Stimulated activated CD8-positive, alpha-beta memory T cell treated with anti-CD3 and anti-CD28 coated beads, Interleukin-12 subunit alpha, Interleukin-12 subunit beta, amount 100 ng/mL, for 4 hours (primary cell): ENCODE measurements at places on chromosomes 2 and 18.

DNA sequence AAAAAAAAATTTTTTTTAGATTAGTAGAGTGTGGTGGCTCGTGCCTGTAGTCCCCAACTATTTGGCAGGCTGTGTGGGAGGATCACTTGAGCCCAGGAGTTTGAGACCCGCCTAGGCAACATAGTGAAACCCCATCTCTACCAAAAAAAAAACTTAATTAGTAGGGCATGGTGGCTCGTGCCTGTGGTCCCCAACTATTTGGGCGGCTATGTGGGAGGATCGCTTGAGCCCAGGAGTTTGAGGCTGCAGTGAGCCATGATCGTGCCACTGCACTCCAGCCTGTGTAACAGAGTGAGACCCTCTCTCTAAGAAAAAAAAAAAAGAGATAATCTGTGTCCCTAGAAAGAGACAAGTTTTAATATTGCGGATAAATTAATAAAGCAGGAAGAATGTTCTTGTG, 8.8 kb downstream of the GPR55 start:
- no peak for DNase-seq

GRCh38 chr18:66674286-66674685, 70.4 kb upstream of the CDH19 start:
- DNase-seq, result no peak

- DNase-seq, result no peak
Observed at GRCh38 chr2:197191177-197191939, 119.2 kb downstream of the ANKRD44 start.

DNA sequence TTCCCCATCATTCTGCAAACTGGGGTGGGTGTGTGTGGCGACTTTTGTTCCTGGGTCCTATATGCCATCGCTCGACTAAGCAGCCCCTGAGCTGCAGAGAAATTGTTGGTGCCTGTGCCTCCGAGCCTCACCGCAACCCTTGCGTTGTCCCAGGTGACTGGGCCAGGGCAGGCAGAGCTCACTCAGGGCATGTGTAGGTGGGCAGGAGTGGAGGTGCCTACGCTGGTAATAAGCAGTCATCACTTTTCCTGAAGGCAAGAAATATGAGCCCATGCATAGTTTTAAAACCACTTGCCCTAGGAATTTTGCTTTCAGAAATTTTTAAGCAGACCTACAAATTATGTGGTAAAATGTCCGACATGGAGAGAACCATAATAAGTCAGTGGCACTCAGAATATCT, 197.8 kb downstream of the SMAD7 start:
- no peak for DNase-seq

DNA sequence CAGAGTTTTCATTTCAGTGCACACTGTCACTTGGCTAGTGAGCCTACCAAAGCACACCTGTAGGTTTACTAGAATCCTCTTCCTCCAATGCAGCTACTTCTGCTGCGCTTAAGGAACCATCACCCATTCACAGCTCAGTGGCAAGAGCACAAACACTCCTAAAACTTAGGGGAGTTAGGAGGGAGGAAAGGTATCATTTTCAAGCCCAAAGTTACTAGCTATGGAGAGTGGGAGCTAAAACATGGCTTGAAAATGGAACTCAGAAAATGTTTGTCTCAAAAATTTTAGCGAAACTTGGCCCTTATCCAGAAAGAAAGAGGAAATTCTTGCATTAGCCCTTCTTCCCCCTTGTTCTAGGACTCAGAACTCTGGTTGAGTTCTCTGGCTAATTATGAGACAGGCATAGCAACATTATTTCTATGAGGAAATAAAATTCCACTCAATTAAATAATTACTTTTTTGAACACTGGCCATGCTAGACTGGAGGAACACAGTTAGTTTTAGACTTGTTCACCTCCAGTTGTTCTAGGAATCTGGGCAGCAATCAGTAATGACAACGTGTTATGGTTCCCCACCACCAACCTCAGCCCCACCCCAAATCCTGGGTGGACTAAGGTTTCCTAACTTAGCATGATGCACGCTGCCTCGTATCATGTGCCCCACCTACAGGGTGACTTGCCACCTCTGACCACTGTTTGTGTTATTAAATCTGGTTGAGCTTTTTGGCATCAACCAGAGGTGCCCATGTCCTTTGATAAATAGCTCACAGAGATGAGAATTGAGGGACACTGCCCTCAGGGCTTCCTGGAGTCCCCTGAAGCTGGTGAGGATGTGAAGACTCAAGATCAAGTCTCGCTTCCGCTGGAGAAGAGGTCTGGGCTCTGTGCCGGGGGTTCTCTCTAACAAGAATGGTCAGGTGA, 32.8 kb downstream of the LPIN2 start:
- DNase-seq, result no peak

DNA sequence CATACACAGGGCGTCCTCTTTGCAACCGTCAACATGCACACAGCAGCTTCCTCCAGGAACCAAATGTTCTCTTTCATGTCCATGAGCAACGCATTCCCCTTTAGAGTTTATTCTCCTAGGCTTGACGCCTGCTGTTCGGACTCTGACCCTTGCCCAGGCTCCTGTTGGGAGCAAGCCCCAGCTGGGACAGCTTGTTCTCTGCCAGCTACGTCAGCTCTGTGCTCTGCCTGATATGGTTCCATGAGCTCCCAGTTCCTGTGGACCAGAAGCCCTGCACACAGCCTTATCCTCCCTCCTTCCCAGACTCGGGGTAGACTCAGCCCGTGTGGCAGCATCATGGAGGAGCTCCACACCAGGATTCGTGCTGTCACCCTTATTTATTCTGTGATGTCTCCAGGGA, 253.1 kb upstream of the PXDN start:
- no peak for DNase-seq

GRCh38 chr2:148954536-148954935, 79.5 kb downstream of the KIF5C start:
- DNase-seq, result no peak

- DNase-seq, result no peak
Observed at GRCh38 chr2:7900593-7900992, 781.3 kb upstream of the ID2 start.

DNA sequence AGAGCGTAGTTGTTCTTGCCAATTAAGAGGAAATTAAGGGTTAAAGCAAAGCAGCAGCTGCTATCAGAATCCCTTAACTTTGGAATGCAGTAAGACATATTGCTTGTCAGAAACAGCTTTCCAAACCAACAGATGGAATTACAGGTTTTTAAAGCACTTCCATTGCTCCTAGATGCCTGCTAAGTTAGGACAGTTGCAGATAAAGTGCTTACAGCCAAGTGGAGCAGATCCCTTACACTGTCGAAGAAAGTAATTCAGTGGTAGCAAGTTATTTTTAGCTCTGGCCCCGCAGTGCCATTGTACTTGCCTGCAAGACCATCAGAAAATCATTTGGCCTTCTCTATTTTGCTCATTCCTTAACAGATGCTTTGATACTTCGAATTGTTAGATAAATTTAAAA, 5.4 kb downstream of the PDK1 start:
- no peak for DNase-seq

GRCh38 chr2:86107031-86107430, 996 bp downstream of the PTCD3 start:
- DNase-seq, result no peak

DNA sequence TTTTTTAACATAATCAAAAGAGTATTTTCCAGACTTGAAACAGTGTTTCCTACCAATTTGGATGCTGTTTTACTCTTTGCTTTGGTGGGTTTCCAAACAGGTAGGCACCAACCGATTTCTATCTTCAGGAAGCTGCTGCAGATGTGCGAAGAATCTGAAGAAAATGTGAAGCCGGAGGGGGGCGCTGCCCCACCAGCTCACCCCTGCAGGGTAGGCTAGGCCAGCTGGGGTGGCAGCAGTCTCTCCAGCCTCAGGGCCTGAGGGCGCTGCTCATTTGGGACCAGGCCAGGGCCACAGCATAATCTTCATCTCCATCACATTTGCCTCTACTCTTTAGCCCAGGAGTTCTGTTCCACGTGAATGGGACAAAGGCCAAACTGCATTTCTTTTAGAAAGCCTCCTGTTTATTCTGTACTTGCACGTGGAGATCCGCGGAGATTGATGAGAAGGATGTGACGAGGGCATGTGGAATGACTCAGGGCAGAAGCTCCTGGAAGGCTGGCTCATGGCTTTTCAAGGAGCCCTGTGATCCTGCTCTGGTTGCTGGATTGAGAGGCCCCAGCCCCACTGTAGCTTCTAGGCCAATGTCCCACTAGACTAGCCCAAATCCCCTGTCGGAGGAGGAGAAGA, 84.2 kb upstream of the FAM136A start:
- no peak for DNase-seq

DNA sequence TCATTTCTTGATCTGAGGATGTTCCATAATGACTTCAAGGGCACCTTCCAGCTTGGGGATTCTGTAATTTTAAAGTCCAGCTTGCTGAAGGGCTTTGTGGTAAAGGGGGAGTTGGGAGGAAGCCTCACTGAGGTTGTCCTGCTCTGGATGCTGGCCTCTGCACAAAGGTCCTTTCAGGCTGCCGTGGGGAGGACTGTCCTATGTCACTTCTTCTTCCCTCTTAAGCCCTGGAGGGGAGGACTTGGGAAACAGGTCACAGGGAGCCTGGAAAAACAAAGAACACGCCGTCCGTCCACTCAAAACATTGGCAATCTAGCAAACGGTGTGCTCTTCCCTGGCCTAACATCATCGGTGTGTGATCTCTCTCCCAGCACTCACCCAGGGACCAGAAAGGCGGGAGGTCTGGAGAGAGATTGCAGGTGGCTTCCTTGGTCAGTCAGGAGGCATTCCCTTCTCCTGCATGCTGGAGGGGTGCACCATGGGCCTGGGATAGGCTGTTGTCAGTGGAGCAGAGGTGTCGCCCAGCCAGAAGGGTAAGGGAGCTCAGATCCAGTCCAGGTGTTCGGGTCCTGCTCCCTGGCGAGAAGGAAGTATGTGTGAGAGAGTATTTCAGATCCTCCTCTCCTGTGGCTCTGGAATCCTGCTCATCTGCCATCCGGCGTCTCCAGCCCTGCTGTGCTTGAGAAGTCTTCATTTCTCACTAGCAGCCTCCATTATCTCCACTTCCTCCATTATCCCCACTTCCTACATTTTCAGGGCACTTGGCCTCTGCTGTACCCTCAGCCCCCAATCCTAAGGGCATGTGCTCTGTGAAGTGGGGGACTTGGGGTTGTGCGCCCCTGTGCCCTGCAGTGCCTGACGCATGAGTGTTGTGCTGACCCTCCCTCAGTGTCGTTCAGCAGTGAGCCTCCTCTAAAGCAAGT, 20.1 kb downstream of the ASAP2 start:
- DNase-seq, result no peak

DNA sequence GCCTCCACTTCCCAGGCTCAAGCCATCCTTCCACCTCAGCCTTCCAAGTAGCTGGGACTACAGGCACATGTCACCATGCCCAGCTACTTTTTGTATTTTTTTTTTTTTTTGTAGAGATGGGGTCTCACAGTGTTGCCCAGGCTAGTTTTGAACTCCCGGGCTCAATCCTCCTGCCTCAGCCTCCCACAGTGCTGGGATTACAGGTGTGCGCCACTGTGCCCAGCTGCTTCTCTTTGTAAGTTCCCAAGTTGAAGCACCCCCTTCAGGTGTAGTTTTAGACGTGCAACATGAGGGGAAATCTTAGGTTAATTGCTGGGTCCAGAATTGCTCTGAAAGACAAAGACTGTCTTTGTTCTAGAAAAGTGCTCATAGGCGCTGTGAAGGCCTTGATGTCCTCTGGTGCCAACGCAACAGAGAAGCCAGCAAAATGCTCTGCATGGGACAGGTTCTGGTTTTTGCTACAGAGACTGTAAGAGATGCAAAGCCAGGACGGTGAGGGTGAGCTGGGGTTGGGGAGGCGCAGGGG, 46.6 kb downstream of the RRM2 start:
- no peak for DNase-seq

DNA sequence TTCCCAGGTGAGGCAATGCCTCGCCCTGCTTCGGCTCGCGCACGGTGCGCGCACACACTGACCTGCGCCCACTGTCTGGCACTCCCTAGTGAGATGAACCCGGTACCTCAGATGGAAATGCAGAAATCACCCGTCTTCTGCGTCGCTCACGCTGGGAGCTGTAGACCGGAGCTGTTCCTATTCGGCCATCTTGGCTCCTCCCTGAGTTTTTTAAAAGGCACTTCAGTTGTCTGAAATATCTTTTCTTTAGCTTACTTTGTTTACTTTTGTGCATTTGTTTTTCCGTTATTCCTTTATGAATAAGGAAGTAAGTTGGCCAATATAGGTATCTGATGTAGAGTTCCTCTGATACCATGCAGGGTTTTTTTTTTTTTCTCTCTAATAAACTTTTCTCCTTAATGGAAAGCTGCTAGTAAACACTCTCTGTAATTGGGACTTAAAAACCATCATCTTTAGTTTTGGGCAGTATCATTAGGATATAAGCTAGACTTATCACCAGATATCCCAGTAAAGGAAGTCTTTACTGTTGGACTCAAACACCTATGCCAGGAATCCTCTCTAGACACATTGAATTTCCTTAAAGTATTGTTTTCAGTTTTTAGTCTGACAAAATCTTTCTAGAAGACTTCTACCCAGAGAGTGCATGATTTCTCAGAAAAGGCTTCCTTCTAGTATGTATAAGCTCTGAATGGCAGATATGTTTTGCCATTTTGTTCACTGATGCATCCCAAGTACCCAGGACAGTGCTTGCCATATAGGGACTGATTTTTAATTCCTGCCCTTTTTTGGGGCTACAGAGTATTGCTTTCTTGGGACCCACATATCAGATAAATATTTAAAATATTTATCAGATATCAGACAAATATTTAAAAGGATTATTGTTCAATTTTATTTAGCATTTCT, 35.8 kb upstream of the DYSF start:
- DNase-seq, result no peak

DNA sequence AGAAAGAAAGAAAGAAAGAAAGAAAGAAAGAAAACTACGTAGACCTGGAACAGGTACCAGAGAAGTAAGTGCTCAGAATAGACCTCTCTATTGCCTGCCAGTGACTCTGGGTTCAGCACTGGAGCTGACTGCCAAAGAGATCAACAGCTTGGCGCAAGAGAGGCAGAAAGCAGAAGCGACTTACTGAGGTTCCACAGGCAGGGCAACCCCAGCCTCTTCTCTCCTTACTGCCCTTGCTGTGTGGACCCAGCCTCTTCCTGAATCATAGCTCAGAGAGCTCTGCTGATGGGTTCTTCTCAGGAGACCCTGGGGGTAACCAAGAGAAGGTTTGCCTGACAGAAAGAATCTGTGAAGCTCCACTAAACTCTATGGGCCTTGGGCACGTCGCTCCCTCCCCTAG, 7.1 kb downstream of the CAPN13 start:
- no peak for DNase-seq

DNA sequence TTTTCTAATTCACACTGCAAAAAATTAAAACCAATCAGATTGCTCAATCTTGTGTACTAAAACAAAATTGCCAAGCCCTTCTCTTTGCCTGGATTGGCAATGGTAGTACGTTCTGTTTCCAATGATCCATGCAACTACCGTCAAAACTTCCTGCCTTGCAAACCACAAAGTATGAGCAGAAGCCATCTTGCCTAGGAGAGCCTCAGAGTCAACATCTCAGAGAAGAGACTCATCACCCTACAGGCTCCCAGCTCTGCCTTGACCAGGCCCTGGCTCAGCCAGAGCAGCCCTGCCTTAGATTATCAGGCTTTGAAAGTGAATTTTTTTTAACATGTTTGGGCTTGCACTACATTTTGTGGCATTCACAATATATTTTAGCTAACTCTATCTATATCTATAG, 574.1 kb downstream of the SATB2 start:
- DNase-seq, result no peak
